ENCODE measurements at places on chromosomes 1 and 21. TPM values are rescaled to one million over a fixed set of nuclear protein-coding genes. Genes with fewer than 3 reads are reported as not detected.

RGS1 gene
- total RNA-seq: 2,600 TPM

ALX3 gene
- not detected for total RNA-seq

KIAA1614 gene
- 0.20 TPM for total RNA-seq

- DNase-seq: no peak
Measured at GRCh38 chr1:155272466-155273342, 600 bp downstream of the CLK2 start.

SLC25A34 gene
- 1.8 TPM for total RNA-seq

INPP5B gene
- 23.8 TPM for total RNA-seq

DNA sequence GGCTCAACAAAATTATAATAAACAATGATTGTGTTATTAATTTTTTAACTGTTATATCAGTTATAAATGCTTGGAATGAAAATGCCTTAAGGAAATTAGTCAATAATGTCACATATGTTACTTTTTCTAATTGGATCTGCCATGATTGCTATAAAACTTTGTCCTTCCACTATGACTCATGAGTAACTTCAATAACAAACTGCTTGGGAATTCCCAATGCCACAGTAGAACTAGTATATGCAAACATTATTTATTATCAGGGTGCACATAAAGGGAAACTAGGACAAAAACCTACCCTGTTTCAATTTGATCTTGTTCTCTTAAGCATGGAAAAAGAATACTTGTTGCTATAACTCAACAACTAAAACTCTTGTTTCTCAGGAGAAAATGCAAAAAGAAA, 59.1 kb upstream of the PDC start:
- DNase-seq: no peak
